Epithelial cell of proximal tubule (primary cell): ENCODE measurements at places on chromosomes 1 and 21.
A peak's percentile ranks its signal among the peaks of the same experiment; 100 is the strongest.

GRCh38 chr1:211788626-211789025 lies 41.9 kb downstream of the LPGAT1 start:
- no peak for DNase-seq

GRCh38 chr1:91523482-91523881 lies 22.8 kb downstream of the CDC7 start:
- DNase-seq: peak; percentile 83

DNA sequence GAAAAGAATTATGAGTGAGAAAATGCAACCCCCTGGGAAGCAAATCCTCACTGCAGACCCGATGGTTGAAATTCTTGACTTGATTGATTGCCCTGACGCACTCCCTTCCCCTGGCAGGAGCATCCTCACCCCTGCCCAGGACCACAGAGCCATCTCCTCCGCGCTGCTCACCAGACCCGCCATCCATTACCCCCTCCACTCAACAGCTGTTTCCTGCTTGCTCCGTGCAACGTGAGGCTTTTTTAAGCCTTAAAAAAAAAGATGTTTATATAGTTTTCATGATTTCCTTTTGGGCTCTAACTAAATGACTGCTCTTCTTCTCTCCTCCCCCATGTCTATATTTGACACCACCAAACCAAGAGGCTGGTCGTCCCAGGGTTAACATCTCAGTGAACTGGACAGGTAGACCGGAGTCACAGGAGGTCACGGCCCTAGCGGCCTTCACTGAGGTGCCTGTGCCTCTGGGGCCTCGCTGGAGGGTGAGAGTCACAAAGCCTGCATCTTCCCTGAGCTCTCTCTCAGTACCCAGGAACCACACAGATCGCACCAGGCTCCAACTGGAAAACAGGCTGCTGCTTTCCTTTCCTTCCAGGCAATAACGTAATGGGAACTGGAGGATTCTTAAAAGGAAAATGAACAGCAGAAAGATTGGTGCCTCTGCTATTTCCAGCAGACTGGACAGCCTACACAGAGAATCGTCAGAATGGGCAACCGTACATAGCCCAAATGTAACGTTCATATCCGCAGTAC lies 49.8 kb downstream of the ZBTB18 start:
- no peak for DNase-seq

DNA sequence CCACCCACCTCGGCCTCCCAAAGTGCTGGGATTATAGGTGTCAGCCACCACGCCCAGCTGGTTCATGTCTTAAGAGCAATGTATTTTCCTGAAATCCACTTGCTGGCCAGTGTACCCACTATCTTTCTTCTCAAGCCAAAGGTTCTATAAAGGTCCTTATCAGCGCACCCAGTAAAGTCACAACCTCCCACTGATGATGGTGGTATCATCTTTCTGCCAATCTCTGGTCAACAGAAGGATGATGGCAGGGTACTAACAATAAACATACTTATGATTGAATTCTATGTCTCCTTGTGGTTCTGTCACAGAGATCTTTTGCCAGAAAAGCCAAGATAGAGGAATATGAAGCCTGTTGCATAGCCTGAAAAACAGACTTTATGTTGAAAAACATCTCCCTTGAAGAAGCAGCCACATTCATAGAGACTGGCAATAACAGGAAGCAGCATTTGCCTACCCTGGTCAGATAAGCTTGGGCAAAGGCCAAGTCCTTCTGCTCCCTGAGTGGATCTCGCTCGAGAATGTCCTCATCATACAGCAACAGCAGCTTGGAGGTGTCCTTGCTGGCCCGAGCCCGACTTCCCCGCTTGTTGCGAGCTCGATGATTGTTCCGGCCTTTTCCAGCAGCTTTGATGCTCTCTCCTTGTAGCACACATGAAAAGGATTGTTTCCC lies 73.0 kb downstream of the DAP3 start:
- no peak for DNase-seq

- peak; percentile 74 for DNase-seq
These were observed 111.5 kb downstream of the CCDC185 start for GRCh38 chr1:223504741-223505140.

DNA sequence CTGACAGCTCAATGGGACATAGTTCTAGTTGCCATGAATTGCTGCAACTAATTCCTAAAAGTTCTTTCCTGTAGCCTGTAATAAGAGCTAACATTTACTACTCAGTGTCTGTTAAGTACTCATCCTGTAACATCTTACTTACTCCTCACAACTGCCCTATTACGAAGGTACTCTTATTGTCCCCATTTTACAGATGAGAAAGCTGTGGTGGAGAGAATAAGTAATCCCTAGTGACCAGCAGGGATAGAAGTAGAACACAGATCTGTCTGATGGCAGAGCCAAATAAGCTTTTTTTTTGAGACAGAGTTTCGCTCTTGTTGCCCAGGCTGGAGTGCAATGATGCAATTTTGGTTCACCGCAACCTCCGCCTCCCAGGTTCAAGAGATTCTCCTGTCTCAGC lies 3.1 kb downstream of the STK40 start:
- no peak for DNase-seq
